ENCODE measurements at places on chromosomes 1 and 21.

DNA sequence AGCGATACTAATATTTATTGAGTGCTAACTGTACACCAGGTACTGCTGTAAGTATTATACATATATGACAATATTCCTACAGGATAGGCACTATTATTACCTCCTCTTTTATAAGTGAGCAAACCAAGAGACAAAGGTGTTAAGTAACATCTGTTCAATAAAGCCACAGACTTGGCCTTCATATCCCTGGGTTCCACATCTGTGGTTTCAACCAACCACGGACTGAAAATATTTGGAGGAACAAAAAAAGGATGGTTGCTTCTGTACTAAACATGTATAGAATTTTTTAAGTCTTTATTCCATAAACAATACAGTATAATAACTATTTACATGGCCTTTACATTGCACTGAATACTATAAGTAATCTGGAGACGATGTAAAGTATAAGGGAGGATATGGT, 95.1 kb downstream of the RERE start:
- DNase-seq, result no peak

DNA sequence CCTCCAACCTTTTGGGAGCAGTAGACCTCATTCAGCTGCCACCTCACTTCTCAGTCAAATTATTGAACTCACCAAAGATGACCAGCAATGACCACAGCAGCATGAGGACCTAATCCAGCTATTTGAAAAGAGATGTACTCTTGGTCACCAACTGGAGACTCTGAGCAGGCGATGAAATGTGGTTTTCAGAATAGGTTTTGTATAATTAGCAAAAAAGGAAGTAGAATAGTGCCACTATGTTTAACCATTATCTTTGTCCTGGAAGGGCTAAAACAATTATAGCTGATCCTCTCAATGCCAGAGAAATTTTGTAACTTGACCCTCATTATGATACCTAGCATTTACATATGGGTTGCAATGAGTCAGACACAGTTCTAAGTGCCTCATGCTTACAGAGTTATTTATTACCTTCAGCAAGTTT, at the start of gene FCRL2:
Gene FCRL2, minus strand, starts transcription at position 162 of the 421 bp plus-strand sequence. Its CDS starts 59 bp downstream, at position 103.
- DNase-seq, result no peak

DNA sequence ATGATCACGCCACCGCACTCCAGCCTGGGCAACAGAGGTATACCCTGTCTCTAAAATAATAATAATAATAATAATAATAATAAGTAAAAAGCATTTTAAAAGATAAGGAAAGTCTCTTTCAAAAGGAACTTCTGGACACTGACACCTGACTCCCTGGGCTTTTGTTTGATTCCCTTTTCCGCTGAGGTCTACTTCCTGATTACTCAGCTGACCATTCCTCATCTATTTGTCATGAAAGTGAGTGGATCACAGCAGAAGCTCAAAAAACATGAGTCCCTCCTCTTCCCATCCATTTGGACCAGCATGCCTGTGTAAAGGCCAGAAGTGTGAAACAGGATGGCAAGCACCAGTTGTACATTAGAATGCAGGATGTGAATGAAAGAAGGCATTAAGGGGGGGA, 61.1 kb upstream of the FBXO28 start:
- DNase-seq, result peak; percentile 86

DNA sequence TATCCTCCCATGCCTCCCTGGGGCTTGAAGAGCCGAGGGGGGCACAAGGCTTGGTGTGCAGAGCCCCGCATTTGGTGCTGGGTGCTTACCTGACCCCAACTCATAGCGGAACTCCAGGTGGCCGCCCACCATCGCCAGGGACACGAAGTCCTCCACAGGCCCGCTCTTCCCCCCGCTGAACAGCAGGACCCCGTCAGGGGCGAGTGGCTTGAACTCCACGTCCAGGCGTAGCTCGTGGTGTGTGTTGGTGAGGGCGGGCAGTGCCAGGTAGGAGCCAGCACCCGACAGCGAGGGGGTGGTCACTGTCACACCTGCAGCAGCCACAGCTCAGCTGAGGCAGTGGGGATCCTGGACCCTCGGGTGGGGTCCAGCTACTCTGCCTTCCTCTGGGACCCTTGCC, 17.2 kb downstream of the LDLRAD2 start:
- no peak for DNase-seq

- DNase-seq, result no peak
Measured at GRCh38 chr1:181676269-181676668, 193.0 kb downstream of the CACNA1E start.
